ENCODE measurements at places on chromosomes 1 and 21.

GRCh38 chr21:41169701-41170100, 1.7 kb downstream of the BACE2 start:
- no peak for DNase-seq

DNA sequence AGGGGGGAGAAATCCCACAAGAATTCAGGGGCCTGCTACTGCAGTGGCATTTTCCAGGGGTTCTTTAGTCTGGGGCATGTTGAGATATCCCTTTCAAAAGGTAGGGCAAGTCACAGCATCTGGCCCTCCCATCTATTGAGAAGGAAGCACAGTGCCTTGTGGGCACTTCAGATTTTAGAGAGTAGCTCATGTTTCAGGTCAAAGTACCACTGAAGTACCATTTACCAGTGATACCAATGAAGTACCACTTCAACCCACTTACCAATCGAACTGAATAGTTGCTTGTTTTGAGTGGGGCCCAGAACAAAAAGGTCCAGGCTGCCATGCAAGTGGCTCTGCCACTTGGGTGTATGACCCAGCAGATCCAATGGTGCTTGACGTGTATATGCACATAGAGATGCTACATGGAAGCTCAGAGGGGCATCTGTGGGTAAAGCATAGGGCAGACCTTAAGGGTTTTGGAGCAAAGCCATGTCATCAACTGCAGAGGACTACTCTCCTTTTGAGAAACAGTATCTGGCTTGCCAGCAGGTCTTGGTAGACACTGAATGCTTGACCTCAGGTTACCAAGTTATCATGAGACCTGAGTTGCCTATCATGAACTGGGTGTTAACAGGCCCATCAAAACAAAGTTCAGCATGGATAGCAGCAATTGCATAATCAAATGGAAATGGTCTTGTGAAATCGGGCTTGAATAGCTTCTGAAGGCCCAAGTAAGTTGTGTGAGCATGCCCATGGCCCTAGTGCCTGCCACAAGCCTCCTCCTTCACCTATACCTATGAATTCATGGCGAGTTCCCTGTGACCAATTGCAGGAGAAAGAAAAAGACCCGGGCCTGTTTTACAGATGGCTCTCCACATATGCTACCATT, 23.5 kb downstream of the PLA2G2D start:
- no peak for DNase-seq

- DNase-seq = no peak
These were observed 3.5 kb upstream of the TLCD4 start for GRCh38 chr1:95113684-95114083.

GRCh38 chr1:172176206-172176605, 244.3 kb upstream of the C1orf105 start:
- DNase-seq = no peak

- no peak for DNase-seq
These were observed 24.9 kb upstream of the KCNH1 start for GRCh38 chr1:211158866-211159265.

DNA sequence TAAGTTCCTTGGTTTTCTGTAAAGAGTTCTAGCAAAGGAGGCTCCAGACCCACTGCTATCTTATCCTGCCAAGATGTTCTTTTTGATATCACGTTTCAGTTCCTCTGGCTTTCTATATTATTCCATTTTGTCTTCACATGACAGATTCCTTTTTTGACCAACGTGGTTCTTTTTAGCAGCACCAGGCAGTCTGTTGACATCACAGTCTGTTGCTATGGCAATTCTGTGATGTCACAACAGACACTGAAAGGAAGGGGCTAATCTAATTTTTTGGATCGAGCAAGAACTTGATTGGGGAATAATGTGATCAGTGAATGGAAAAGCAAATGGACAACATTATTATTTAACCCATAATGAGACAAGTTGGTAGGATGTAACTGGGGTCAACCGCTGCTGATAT, 64.5 kb upstream of the GOLT1A start:
- DNase-seq = no peak

DNA sequence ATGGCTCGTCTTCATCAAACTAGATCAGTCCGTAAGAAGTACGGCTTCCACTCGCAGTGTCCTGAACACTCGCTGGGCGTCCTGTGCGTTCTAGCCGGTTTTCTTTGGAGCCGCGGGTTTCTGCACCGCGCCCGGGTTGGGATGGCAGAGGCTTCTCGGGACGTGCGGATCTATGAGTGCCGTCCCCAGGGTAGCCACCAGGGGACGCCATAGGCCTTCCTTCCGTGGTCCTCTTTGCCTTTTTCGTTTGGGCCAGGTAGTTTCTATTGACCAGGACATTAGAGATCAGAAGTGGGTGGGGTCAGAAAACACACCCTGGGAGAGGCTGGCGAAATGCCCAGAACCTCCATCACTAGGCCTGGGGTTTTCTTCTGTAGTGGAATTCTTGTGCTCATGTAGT, 273.8 kb downstream of the FAM72C start:
- DNase-seq = no peak

DNA sequence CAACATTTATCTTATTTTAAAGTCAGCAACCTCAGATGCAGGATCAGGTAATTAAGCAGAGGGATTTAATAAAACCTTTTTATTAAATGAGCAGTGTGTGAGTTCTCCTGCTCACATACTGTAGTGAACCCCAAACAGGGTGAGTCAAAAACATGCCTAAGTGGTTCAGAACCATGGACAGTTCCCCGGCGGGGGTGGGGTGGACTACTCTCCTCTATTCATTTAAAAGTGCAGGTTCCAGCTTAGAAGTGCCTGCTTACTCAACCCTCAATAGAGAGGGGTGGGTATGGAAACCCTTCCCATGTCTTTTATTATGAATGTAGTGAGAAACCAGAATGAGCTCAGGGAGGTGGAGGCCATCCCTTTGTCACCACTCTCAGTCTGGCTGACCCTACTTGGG, 397.9 kb downstream of the HHAT start:
- no peak for DNase-seq

- DNase-seq = no peak
These were observed 90.2 kb upstream of the VCAM1 start for GRCh38 chr1:100629391-100629790.
